ENCODE measurements at places on chromosomes 16 and 17.

DNA sequence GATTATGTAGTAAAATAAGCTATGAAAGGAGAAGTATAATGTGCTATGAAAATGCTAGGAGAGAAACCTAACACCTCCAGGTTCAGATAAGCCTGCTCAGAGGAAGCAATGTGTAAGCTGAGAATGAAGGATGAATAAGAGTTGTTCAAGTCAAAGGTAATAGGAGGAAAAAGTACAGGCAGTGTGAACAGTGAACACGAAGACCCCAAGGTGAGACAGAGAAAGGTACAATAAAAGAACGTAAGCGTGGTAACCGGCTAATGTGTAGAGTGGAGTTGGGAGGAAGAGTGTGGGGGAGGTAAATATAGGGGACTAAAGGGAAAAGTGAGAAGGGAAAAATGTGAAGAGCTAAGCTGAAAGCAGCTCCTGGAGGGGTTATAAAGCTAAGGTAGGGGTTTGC, 74.2 kb downstream of the TTC19 start:
- DNase-seq, result no peak

DNA sequence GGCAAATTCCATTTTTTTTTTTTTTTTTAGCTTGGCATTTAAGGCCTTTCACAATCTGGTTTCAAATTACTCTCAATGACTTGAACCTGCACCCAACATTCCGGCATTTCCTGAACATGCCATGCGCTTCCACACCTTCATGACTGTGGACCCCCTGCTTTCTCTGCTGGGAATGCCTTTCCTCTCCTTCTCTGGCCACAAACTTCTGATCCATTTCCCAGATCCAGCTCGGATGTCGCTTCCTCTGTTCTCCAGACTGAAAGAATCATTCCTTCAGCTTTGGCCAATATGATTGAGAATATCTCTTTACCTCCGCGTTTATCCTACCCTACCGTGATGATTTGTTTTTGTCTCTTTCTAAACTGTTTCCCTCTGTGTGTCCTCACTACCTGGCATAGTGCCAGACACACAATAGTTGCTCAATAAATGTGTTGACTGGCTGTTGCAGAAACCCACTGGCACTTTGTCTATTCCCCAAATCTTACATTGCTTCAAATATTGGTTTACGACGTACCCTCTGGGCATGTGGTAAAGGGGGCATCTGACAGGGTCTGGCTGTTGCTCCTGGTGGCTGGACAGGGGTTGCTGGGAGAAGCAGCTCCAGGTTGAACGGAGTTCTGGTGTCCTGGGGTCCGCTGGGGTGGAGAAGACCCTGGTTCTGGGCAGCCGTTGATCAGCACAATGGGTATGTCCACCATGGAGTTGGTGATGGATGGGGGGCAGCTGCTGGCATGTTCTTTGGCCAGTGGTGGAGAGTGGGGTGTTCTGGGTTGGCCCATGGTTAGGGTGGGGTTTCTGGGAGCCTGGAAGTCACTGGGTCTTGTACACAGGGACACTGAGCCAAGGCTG, 14.7 kb downstream of the TNS4 start:
- DNase-seq, result no peak

DNA sequence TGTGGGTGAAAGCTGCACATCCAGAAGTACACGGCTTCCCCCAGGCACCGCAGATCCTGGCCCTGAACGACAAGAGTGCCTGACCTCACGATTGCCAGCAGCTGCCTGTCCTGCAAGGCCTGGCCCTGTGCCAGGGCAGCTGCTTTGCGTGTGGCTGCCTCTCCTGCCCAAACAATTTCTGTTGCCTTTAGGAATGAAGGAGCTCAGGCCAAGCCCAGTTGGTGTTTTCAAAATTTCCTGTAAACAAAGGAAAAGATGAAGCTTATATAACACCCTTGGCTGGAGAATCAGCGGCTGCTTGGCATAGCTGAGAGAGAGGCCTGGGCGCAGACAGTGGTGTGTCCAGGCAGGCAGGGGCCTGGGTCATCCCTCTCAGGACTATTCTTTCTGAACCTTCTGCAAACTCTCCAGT, 11.7 kb upstream of the SLC47A2 start:
- DNase-seq, result no peak

DNA sequence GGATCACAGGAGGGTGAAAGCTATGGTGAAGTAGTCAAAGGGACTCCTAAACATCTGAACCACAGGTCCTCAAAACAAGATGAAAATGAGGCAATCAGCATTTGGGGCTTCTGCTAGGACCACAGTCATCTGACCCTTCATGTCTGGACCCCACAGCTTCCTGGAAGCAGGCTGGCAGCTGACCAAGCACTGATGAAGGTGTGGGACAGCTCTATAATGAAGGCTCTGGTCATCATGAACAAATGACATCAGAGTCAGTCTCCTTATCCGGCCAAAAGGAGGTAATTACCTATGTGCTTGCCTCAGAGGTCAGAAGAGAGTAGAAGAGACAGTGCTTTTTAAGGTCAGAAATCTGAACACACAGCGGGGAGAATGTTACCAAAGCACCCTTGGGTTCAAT, 101.2 kb upstream of the GNAO1 start:
- DNase-seq, result no peak

DNA sequence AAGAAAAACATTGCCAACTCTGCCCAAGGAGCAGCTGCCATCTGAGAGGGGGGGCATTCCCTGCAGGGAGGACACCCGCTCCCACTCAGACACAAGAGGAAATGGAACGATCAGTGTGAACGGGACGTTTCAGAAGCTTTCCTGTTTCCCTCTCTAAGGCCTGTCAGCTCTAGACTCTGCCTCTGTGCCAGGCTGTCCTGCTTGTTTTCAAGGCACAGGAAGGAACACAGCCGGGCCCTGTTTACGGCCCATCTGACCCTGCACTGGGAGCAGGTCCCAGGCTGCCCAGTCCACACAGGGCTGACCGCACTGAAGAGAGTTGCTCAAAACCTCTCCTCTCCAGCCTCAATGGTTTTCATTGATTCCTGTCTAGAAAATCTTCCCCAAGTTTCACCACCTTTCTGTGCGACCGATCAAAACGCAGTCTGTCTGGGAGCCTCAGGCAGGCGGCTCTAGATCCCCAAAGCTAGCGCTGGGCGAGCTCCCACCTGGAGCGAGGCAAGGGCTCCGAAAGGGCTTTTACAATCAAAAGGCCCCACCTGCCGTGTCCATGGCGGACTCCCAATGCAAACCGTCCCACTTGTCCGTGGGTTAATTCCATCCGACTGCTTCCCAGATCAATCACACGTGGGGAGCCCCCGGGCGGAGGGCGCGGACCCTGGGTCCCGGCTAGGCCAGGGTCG, 1.5 kb downstream of the PIEZO1 start:
- DNase-seq, result no peak

DNA sequence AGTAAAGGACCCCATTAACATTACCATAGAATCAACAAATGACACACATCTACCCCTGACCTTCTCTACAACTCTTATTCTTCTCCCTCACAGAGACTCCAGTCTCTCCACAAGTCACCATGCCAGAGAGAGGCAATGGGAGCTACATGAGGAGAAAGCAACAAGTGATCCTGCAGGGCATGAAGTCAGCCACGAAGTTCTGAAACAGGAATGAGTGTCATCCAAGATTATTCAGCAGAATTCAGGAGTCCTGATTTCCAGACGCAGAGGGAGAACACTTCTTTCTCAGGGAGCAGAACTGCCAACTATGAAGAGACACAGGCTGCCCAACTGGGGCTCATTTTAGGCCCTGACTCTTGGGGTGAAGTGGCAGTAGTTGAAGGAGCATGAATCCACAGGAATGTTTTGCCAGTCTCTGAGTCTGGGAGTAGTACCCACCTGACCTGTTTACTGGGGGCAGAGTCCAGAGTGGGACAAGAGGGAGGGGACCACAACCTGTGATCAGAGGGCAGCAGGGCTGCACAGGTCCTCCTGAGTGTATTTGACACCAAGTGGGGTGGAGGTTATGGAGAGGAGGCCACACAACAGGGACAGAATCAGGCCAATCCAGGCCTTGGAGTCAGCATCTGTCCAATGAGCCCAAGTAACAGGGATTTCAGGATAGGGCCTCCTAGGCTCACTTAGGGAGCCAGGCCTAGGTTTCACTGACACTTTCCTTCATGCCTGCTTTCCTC, 2.4 kb upstream of the MTMR4 start:
- no peak for DNase-seq

DNA sequence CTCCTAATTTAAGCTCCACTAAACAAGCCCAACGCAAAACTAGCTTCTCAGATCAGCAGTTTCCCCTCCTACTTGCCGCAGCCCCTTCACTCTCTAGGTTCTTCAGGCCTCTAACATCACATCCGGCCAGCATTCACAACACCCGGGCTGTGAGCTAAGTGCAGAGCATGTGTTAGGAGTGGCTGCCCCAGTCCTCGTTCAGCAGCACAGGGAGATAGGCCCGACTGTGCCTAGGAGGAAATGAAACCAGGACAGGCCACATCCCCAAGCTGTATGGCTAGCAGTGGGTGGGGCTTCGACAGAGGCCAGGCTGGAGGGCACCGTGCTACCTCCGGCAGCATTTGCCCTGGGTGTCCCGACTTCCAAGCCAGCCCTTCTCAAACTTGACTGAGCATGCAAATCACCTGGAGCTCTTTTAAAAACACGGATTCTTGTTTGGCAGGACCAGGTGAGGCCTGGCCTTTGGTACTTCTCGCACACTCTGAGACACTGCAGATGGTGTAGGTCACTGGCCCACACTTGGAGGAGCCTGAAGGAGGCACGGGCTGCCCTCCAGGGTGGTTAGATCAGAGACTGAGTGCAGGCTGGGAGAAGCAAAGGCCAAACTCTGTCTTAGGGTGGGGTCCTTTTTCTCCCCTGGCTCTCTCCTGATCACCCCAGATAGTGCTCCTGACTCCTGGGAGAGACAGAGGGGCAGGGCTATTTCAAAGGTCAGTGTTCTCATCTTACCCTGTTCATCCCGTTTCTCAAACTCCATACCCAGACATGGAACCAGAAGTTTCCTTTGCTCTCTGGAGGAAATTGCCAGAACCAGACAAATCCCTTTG, 202.0 kb downstream of the C16orf78 start:
- no peak for DNase-seq

- DNase-seq, result no peak
Observed at GRCh38 chr17:2440930-2441329, 40.1 kb upstream of the MNT start.

GRCh38 chr16:17440131-17440530, 30.6 kb downstream of the XYLT1 start:
- no peak for DNase-seq

DNA sequence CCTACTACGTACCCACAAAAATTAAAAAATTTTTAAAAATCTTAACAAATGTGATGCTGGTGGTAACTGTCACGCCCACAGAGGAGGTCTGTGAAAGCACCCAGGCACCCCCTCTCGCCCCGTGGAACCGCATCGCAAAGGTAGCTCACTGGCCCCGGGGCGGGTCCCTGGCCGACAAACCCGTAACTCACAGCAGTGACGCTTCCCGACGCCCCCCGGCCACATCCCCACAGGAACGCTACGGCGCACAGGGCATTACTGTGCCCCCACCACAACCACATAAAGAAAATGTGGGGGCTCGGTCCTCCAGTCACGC, 366 bp downstream of the ANKS3 start:
- DNase-seq, result no peak

GRCh38 chr16:79618692-79619050, 18.1 kb upstream of the MAF start:
- DNase-seq, result no peak

GRCh38 chr17:48542698-48543106, 2.2 kb downstream of the HOXB2 start:
- no peak for DNase-seq

DNA sequence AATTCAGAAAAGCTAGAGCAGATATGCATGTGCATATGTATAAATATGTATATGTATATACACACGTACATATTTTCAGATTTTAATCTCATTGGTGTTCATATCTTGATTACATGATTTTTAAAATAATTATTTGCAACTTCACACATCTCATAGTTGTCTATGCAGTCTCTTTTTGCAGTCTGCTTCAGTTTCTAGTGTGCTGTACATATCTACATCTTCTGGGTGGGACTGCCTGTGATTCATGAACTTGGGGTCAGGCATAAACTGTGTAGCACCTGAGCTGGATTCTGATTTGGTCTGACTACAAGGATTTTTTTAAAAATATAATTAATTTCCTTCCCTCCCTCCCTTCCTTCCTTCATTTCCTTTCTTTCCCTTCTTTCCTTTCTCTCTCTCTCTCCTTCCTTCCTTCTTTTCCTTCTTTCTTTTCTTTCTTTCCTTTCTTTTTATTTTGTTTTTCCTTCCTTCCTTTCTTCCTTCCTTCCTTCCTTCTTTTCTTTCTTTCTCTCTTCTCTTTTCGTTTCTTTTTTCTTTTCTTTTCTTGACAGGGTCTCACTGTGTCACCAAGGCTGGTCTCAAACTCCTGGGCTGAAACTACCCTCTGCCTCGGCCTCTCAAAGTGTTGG, 96.5 kb downstream of the TANGO6 start:
- DNase-seq, result no peak

GRCh38 chr16:49746545-49746944, 109.4 kb downstream of the ZNF423 start:
- no peak for DNase-seq

All from stimulated activated CD8-positive, alpha-beta memory T cell treated with anti-CD3 and anti-CD28 coated beads, Interleukin-7, amount 100 ng/mL, for 1 hour (primary cell).